ENCODE measurements at places on chromosomes 4 and X.

DNA sequence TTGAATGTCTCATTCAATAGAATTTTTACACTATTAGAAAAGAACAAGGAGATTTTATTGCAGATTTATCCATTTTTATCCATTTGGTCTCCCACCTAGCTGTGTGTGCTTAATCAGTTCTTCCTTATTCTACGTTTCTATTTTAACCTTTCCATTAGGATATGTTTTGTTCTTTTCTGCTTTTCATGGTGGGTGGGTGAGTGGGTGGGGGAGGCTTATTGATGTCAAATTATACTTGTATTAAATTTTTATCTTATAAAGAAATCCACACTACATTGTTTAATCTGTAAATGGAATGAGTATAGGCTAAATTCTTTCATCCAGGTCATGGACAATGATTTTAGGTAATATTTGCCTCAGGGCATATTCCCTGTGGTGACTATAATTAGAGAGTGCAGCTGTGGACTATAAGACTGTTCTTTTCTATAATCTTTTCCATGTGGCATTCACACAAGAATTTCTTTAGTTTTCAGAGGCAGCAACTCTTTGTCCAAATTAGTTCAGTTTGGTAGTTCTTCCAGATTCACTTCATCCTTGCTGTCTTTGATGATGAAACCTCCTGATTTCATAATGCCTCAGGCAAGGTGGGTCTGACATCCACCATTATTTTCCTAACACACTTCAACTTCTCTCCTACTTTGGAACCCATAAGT lies 2451.8 kb downstream of the PCDH7 start:
- no peak for DNase-seq

GRCh38 chr4:6245246-6246169 lies 24.1 kb upstream of the WFS1 start:
- DNase-seq = peak; percentile 42

GRCh38 chrX:103253608-103254007 lies 1.3 kb downstream of the TCEAL8 start:
- DNase-seq = no peak

- no peak for DNase-seq
Measured at GRCh38 chr4:145840162-145840768, 98.4 kb downstream of the ZNF827 start.

GRCh38 chr4:173420324-173420752 lies 21.4 kb upstream of the SCRG1 start:
- DNase-seq = no peak

- no peak for DNase-seq
Measured at GRCh38 chrX:1725472-1725871, 110.6 kb downstream of the ASMT start.

GRCh38 chr4:2253160-2254084 lies 8.5 kb downstream of the MXD4 start:
- DNase-seq = no peak

DNA sequence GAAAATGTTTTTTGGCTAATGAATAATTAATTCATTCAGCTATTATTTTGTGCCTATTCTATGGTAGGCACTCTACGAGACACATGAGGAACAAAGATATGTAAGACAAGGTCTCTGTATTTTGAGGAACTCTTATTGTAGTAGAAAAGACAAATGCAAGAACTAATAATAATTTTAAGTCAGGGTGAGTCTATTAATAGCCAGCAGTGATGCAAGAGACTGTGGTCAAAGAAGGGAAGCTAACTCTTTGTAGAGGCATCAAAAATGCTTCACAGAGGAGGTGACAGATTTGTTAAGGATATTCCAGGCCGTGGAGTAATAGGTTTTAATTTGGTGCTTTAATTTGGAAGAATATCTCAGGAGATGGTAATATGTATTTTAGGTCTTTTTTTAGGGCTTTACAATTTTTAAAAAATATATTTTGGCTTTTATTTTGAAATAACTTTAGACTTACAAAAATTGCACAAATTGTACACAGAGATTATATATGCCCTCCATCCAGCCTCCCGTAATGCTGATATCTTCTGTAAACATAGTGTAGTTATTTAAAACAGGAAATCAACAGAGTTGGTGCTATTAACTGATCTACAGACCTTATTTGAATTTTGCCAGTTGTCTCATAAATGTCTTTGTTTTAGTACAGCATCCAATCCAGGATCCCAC lies 48.1 kb downstream of the DCLK2 start:
- DNase-seq = no peak

DNA sequence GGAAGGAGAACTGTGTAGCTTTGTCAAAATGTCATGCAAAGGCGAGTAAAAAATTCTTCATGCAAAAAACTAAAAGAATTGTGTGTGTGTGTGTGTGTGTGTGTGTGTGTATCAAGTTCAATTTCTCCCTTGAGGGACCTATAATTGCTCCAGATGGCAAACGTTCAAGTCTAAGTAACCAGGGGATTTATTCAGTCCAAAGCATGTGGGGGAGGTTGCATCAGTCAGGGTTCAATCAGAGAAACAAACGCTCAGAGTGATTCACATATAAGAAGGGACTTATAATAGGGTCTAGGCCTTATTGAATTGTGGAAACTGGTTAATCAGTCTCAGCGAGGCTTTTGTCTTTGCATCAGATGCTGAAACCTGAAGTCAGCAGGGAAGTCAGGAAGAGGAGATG lies 5.0 kb downstream of the DCAF8L1 start:
- no peak for DNase-seq

DNA sequence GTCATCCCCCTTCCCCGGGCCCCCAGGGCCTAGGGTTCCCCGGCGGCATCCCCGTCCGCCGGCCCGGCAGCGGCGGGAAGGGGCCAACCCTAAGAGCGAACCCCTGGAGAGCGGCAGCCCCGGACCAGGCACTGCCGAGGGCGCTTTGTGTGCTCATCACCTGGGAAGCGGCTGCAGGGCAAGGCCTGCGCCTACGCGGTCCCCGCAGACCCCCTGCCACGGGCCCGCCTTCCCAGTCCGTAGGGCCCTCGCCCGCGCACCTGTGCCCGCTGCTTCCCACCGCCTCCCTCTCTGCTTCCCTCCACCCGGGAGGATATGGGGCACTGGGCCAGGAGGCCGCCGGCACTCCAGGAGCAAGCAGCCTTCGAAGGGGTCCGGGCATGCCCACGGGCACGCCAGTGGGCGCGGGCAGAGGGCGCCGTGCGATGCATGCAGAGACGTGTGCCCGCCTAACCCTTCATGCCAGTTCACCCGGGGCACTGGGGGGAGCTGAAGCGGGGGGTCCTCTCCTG lies 2.6 kb downstream of the FLNA start:
- DNase-seq = no peak

GRCh38 chr4:123867910-123868587 lies 471.5 kb downstream of the SPRY1 start:
- no peak for DNase-seq

GRCh38 chr4:182257016-182257415 lies 13.8 kb downstream of the TENM3 start:
- DNase-seq = no peak

DNA sequence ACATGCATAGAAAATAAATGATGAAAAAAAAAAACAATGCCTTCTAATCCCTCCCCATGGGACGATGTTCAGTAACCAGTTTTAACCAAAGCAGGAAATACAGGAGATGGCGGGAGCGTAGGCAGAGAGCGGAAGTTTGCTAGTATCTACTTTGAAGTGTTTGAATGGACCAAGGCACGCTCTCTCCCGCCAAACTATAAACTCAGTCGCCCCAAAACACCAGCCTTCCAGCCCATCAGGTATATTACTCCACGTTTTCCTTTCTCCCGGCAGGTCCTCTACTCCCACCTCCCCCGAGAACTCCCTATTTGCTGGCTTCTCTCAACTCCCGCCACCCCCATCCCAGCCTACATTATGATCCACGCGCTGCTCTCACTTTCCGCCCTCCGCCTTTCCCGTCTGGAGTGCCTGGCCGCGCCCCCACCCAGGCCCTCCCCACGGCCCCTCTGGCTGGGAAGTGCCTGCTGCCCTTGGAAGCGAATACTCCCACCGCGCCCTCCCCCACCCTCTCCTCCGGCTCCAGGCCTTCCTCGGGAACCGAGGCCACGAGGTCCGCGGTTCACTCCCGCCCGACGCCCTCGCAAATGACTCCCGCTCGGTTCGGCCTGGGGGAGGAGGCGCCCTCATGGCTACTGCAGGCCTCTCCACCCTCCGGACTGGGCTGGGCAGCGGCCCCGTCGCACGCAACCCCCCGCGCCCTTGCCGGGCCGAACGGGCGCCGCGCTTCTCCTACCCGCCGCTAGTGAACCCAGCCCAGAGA lies 723 bp downstream of the DHX15 start:
- DNase-seq = peak; percentile 88

GRCh38 chr4:1569461-1570151 lies 114.5 kb downstream of the FAM53A start:
- peak; percentile 23 for DNase-seq

DNA sequence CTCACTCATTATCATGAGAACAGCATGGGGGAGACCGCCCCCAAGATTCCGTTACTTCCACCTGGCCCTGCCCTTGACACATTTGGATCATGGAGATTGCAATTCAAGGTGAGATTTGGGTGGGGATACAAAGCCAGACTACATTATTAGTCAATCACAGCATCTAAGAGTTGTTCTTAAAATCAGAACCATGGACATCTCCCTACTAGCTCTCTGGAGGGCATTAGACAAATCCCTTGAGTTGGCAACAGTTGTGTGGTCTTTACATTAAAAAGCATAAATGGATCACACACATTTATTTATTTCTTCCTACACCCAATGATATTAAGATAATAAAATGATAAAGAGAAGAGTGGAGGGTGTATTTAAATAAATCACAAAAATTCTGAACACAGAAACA lies 262.8 kb upstream of the VCX start:
- no peak for DNase-seq

- no peak for DNase-seq
Measured at GRCh38 chrX:45050558-45050957, 150.1 kb downstream of the DIPK2B start.

- no peak for DNase-seq
Measured at GRCh38 chrX:110082161-110082560, 79.2 kb downstream of the TMEM164 start.

GRCh38 chr4:82891707-82892466 lies 934 bp upstream of the SEC31A start:
- no peak for DNase-seq

GRCh38 chr4:104643805-104644204 lies 149.1 kb upstream of the CXXC4 start:
- no peak for DNase-seq

DNA sequence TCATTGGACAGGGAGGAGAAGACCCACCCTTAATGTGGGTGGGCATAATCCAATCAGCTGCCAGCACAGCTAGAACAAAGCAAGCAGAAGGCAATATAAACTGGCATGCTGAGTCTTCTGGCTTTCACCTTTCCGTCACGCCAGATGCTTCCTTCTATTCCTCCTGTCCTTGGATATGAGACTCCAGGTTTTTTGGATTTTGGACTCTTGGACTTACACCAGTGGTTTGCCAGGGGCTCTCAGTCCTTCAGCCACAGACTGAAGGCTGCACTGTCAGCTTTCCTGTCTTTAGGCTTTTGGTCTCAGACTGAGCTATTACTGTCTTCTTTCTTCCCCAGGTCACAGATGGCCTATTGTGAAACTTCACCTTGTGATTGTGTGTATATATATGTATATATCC lies 32.2 kb upstream of the UGT2B4 start:
- DNase-seq = no peak

DNA sequence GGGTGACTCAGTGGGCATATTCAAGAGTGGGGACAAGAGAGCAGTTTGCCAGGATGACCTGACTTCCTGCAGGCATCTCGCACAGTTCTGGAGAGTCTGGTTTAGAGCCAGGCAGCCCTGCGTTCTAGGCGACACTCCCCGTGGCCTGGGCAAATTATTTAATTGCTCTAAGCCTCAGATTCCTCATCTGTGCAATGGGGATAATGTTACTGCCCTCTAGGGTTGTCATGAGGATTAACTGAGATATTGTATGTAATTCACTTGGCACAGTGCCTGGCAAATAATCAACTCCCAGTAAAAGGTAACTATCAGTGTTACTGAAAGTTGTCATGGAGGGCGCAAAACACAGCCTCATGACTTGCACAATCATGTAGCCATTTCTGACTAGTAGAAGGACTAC lies 48.8 kb upstream of the PITX2 start:
- no peak for DNase-seq

Measured in left hindlimb (tissue), 1 donor.